ENCODE measurements at places on chromosomes 16 and 17. TPM values are rescaled to one million over a fixed set of nuclear protein-coding genes. Genes with fewer than 3 reads are reported as not detected.
A peak's percentile ranks its signal among the peaks of the same experiment; 100 is the strongest.

- H3K27me3 ChIP-seq: no peaks in the 10 kb centered on the region
- H3K4me1 ChIP-seq: no peaks in the 10 kb centered on the region
- no peak overlapping the region for H3K27ac ChIP-seq
- H3K36me3 ChIP-seq: no peaks in the 10 kb centered on the region
Observed at GRCh38 chr17:57210224-57210553, 46.1 kb upstream of the MSI2 start.

The CARD14 gene
- 0.50 TPM for polyA plus RNA-seq

DNA sequence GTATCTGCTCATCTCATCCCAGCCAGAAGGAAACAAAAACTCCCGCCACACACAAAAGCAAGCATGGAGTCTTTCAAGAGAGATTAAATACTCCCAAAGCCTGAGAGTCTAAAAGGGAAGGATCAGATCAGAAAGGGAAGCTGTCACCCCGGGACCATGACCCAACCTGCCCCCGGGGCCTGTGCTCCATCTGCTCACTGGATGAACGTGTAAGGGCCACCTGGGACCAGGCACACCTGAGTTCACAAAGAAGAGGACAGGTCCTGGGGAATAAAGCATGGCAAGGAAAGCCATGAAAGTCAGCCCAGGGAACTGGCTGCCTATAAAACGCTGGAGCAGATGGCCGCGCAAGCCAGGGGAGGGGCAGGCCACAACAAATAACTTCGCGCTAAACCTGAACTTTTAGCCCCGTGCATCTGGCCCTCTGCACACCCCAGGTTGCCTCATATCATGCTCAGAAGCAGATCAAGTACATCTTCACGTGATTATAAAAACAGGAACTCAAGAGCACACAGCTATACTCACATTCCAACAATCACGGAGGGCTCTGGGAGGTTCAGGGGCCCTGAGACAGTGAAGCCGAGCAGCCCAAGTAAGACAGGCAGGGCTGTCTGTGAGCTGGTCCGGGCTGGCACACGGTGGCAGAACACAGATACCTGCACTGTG lies 3.4 kb downstream of the TMEM11 start:
- peaks cover 30% of the 10 kb centered on the region for H3K4me1 ChIP-seq
- H3K4me3 ChIP-seq: no peak overlapping the region
- no peaks in the 10 kb centered on the region for H3K27me3 ChIP-seq
- DNase-seq: no peak
- H3K36me3 ChIP-seq: peaks cover 18% of the 10 kb centered on the region

The PIK3R6 gene
- 1.7 TPM for polyA plus RNA-seq

DNA sequence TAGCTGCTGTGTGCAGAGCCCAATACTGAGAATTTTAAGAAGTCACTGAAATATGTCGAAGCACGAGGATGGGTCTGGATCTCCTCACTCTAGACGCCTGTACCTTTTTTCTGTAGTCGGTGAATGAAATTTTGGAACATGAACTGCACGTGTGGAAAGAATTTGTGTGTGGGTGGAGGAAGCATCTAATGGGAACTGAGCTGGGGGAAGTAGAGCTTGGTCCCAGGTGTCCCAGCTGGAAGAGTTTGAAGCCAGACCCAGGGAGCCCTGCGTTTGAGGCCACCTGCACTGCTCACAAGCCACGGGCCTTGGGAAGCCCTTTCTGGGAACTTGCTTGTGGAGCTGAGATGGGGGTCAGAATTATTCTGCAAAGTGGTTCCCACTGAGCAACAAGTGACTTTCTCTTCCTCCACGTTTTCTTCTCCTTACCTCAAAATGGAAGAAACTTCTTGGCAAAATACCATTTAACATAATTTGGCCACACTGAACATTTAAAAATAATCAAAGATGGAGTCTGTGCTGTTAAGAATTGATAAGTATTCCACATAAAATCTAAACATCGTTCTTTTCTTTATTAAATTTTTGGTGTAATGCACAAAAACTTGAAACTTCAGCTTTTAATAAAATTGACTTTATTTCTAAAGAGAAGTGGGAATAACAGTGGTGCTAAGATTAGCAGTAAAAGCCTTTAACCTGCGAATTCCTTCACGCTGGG lies 163.8 kb downstream of the PRKCA start:
- no peak overlapping the region for H3K27ac ChIP-seq
- H3K4me1 ChIP-seq: peaks cover 13% of the 10 kb centered on the region
- H3K36me3 ChIP-seq: no peaks in the 10 kb centered on the region
- DNase-seq: no peak
- no peak overlapping the region for H3K4me3 ChIP-seq

The PLA2G10 gene
- polyA plus RNA-seq: 5.8 TPM

DNA sequence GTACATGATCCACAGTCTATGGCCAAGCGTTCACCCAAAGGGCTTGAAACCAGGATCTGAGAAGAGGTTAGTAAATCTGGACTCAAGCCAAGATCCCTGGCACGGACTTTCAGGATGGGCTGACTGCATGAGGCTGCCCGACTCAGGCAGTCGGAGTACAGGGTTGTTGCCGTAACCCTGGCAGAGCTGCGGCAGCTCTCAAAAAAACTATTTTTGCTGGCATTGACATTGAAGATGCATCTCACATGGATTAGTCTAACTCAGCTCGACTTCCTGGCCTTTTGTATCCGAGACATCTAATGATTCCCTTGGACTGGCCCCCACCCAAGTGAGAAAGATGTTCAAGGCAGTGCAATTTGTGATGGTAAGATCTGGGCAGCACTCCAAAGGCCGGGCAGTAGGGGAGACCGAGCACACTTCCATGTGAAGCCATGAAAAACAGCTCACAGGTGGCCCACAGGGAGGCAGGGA lies 6.2 kb downstream of the SLC47A1 start:
- no peak overlapping the region for H3K27ac ChIP-seq
- H3K4me3 ChIP-seq: no peak overlapping the region
- H3K4me1 ChIP-seq: no peaks in the 10 kb centered on the region
- no peaks in the 10 kb centered on the region for H3K36me3 ChIP-seq
- H3K27me3 ChIP-seq: peaks cover 2% of the 10 kb centered on the region

- H3K4me3 ChIP-seq: no peak overlapping the region
- no peaks in the 10 kb centered on the region for H3K27me3 ChIP-seq
- no peak for DNase-seq
- H3K4me1 ChIP-seq: no peaks in the 10 kb centered on the region
Observed at GRCh38 chr17:71482625-71483024, 638.2 kb upstream of the SOX9 start.

- no peak overlapping the region for H3K27ac ChIP-seq
- H3K36me3 ChIP-seq: no peaks in the 10 kb centered on the region
- DNase-seq: no peak
- no peaks in the 10 kb centered on the region for H3K27me3 ChIP-seq
- no peaks in the 10 kb centered on the region for H3K4me1 ChIP-seq
Observed at GRCh38 chr17:45672301-45672700, 111.8 kb upstream of the CRHR1 start.

- H3K4me1 ChIP-seq: peaks cover 4% of the 10 kb centered on the region
- no peaks in the 10 kb centered on the region for H3K36me3 ChIP-seq
- no peak for DNase-seq
- no peaks in the 10 kb centered on the region for H3K27me3 ChIP-seq
Observed at GRCh38 chr16:57388359-57389086, 16.0 kb upstream of the CCL17 start.

DNA sequence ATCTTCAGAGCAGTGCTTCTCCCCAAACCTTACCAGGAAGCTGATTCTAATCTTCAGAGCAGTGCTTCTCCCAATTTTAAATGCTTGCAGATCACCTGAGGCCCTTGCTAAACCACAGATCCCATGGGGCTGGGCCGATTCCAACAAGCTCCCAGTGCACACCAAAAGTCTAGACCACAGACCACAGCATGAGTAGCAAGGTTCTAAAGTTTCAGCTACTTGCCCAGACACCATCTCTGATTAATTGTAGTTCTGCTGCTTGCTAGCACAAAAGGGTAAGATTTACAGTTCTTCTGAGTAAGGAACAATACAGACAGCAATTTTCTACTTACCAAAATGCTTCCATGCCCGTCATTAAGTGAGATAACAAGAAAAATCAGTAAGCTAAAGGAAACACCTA lies 12.2 kb downstream of the CLEC3A start:
- no peaks in the 10 kb centered on the region for H3K36me3 ChIP-seq
- H3K4me3 ChIP-seq: no peak overlapping the region
- no peaks in the 10 kb centered on the region for H3K4me1 ChIP-seq
- H3K27me3 ChIP-seq: no peaks in the 10 kb centered on the region
- no peak overlapping the region for H3K27ac ChIP-seq

The ETV4 gene
- 2.2 TPM for polyA plus RNA-seq

- H3K27me3 ChIP-seq: no peaks in the 10 kb centered on the region
- H3K4me1 ChIP-seq: peaks cover 5% of the 10 kb centered on the region
- peak within 1 kb of the TSS; percentile 98 for H3K27ac ChIP-seq
- H3K4me3 ChIP-seq: peak within 1 kb of the TSS; percentile 96
- H3K36me3 ChIP-seq: no peaks in the 10 kb centered on the region
Observed at GRCh38 chr17:81295031-81295675, at the start of gene SLC38A10. TSS of gene SLC38A10 (minus strand) at chr17:81295307. CDS start at chr17:81294921, 386 bp downstream.

GRCh38 chr16:51305337-51305736 lies 154.3 kb upstream of the SALL1 start:
- DNase-seq: no peak
- no peak overlapping the region for H3K4me3 ChIP-seq
- H3K36me3 ChIP-seq: no peaks in the 10 kb centered on the region
- H3K27me3 ChIP-seq: no peaks in the 10 kb centered on the region
- H3K27ac ChIP-seq: no peak overlapping the region

DNA sequence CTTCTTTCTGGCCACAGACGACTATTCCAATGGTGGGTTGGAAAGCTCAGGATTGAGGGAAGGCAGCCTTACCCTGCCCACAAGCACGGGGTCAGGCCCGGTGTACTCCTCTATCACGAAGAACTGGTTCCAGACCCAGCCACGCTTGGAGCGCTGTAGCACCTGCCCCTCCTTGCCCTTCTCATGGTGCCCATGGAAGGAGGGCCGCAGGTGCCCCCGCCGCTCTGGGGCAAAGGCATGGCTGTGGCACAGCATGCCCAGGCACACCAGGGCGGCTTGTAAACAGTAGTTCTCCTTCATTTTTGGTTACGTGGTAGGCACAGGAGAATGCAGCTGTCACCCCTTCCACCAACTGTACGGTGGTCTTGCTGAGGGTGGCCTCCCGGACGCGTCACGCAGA lies 117.3 kb downstream of the CDH11 start:
- H3K27ac ChIP-seq: no peak overlapping the region
- no peak overlapping the region for H3K4me3 ChIP-seq
- no peaks in the 10 kb centered on the region for H3K27me3 ChIP-seq

- peaks cover 2% of the 10 kb centered on the region for H3K4me1 ChIP-seq
- H3K27me3 ChIP-seq: peaks cover 17% of the 10 kb centered on the region
- H3K4me3 ChIP-seq: no peak overlapping the region
- H3K36me3 ChIP-seq: no peaks in the 10 kb centered on the region
- no peak for DNase-seq
Observed at GRCh38 chr17:39735882-39736281, 1.9 kb upstream of the GRB7 start.

- H3K36me3 ChIP-seq: no peaks in the 10 kb centered on the region
- no peak overlapping the region for H3K4me3 ChIP-seq
- no peak overlapping the region for H3K27ac ChIP-seq
- no peaks in the 10 kb centered on the region for H3K4me1 ChIP-seq
Observed at GRCh38 chr17:17985555-17985954, 12.9 kb downstream of the DRC3 start.

The ACSM3 gene
- 10.3 TPM for polyA plus RNA-seq

DNA sequence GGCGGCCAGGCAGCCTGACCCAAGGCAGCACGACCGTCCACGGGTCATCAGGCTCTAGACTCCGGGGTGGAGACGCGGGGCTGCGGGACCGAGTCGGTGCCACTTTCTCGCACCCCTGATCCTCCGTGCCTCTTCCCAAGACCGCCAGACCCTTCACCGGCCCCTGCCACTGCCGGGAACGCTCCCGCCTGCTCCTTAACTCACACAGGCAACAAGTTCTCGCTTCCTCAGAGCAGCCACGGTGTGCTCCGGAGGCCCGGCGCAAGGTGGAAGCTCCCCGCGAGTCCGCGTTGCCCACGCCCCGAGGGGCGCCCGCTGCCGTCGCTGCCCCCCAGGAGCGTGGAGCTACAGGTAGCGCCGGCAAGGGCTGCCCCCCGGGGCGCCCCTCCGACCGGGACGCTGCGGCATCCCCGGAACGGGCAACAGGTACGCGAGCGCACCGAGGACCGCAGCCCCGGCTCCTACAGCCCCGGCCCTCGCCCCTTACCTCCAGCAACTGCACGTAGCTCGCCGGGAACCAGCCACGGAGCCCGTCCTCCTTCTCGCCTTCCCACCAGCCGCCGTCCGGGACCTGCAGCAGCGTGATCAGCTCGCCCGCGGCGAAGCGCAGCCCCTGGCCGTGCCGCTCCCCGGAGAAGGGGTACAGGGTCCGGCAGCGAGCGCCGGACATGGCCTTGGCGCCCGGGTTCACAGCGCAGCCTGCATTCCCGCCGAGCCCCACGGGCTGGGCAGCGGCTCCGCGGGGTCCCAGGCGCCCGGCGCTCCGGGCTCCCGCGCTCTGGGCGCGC lies 491 bp downstream of the GAS7 start:
- H3K27ac ChIP-seq: peak overlapping the region; percentile 57
- H3K27me3 ChIP-seq: peaks cover 2% of the 10 kb centered on the region
- peak; percentile 41 for DNase-seq

DNA sequence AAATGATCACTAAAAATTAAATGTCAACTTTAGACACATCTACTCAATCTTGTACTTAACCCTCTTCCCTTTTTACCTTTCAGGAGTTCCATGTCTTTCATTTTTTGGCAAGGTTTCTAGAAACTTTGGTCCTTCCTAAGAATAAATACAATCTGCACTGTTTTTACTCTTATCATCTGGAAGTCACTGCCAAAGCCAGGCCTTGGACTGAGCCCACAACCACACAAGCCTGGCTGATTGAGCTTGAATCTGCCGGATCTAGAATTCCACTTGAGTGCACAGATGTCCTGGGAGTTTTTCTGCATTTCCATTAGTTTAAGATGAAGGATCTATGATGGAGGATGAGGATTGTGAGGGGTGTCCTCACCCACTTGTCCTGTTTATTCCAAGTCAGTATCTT lies 126.1 kb downstream of the VPS53 start:
- H3K4me1 ChIP-seq: no peaks in the 10 kb centered on the region
- H3K27me3 ChIP-seq: no peaks in the 10 kb centered on the region
- no peak overlapping the region for H3K27ac ChIP-seq
- peaks cover 5% of the 10 kb centered on the region for H3K36me3 ChIP-seq
- H3K4me3 ChIP-seq: no peak overlapping the region

DNA sequence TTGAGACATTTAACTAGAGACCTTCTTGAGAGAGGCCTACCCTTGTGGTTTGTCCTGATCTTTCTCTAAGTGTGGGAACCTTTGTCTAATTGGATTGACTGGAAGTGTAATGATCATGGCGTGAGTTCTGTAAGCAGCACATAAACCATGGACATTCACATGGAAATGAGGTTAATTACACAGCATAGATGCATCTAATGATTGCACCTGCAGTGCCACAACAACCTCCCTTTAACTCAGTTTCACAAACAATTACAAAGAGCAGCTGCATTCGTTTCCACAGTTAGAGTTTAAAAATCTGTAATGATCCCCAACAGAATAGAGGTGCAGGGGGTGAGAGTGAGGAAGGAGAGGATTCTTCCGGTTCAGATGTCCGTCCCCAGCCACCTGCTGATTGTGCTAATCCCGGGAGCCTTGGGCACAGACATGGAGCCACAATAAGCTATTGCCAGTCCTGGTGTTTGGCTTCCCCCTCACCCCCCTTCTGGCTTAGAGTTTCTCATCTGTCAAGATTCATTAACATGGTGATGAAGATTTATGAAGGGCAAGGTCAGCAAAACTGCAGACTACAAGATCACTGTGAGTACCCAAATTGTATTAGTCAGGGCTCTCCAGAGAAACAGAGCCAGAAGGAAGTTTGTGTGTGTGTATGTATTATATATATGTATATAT lies 659.2 kb upstream of the SOX9 start:
- H3K36me3 ChIP-seq: no peaks in the 10 kb centered on the region
- no peak overlapping the region for H3K27ac ChIP-seq
- no peak overlapping the region for H3K4me3 ChIP-seq

GRCh38 chr16:1816396-1817275 lies 10.0 kb downstream of the HAGH start:
- no peaks in the 10 kb centered on the region for H3K27me3 ChIP-seq
- no peak for DNase-seq
- H3K27ac ChIP-seq: no peak overlapping the region
- H3K4me3 ChIP-seq: no peak overlapping the region
- H3K4me1 ChIP-seq: no peaks in the 10 kb centered on the region
